ENCODE measurements at places on chromosomes 6 and 20.

GRCh38 chr6:81938014-81938856 is 185.8 kb upstream of the TENT5A start:
- no peak for DNase-seq

DNA sequence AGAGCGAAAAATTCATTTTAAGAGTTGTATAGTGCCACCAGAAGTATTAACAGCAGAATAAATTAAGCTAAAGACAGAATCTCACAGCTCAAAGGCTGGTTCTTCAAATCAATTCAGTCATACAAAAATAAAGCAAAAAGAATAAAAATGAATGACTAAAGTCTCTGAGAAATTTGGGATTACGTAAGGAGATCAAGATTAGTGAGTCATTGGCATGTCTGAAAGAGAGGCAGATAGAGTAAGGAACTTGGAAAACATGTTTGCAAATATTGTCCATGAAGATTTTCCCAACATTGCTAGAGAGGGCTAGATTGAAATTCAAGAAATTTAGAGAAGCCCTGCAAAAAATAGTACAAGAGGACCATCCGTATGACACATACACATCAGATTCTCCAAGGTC is 1413.9 kb upstream of the ADGRB3 start:
- DNase-seq, result no peak

DNA sequence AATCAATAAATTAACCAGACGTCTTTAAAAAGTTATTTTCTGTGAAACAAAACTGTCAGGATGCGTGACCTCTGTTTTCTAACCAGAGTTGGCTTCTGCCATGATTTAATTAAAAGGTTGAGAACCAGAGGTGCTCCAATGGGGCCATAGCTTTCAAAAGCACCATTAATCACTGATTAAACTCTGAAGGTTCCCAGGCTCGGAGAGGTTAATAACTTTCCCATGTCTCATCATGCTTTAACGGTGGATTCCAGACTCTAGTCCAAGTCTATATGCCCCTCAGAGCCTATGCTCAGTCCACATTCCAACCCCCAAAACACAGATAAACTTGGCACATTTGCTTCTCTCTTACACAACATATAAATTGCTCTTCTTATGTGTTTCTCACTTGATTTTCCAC is 95.5 kb downstream of the SNAP91 start:
- no peak for DNase-seq

- no peak for DNase-seq
These were observed 12.1 kb upstream of the MLN start for GRCh38 chr6:33815854-33816253.

DNA sequence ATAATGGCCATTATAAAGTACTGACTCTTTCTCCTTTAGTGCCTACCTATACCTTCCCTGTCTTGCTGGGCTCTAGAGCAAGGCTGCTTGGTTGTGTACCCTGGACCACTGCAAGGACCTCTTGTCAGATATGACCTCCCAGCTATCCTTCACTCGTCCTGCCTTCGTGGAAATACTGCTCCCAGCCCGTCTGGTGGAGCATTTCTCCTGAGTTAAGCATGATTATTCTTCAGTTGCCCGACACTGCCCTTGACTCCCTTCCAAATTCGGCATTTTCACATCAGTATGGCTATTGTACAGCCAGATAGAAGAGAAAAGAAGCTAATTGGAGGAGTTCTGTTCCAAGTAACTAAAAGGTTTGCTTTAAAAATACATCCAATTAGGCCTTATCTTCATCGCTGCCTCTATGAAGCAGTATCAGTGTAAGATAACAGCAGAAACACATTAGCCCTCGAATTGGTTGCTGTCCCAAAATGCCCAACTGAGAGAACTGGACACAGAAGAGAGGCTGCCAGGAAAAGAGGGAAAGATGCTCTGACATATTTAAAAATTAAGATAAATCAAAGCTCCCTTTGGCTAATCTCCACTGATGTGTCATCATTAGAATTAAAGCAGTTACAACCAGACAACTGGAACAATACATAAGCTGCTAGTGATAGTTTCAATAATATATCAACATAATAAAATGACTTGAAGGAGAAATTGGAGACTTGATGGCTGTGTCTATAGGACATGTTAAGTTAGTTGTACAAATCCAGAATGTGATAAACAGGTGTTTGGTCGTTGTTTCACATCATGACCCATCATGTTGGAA is 54.4 kb downstream of the OPRM1 start:
- no peak for DNase-seq

DNA sequence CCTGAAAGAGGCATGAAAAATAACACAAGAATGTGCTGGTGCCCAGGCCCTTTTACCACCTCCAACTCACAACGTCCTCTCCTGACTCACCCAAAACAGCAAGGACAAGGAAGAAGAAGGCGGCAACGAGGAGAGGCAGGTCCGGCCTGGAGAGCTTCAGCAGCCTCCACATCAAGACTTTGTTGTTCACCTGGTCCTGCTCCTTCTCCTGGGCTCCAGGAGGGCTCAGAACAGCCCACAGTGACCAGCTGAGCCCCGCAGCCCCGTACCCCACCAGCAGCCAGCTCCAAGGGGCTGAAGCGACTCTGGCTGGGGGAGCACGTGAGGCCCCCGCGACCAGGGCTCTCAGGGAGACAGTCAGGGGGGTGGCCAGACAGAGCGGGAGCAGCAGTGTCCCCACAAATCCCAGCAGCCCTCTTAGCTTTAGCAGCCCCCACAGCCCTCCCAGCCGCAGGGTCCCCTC is 857 bp downstream of the TAP2 start:
- no peak for DNase-seq

GRCh38 chr6:47741807-47742206 is 40.0 kb upstream of the OPN5 start:
- no peak for DNase-seq

- no peak for DNase-seq
These were observed 28.0 kb upstream of the MLIP start for GRCh38 chr6:54083287-54083686.

GRCh38 chr20:63963784-63964301 is 5.9 kb downstream of the ZNF512B start:
- DNase-seq, result no peak

GRCh38 chr6:153085239-153085638 is 45.8 kb downstream of the RGS17 start:
- no peak for DNase-seq

DNA sequence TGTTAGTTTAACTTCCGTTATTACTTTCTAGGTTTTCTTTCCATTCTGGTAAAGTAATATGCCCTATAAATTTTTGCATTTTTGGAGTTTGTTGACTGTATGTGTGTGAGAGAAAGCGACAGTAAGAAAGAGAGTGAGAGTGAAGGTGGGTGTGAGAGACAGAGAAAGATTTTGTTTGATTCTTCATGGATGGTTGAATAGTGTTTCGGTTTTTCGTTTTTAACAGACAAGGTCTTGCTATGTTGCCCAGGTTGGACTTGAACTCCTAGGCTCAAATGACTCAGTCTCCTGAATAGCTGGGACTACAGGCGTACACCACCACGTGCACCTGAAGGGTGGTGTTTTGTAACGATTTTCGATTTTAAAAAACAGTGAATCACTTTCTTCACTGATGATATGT is 329.1 kb upstream of the RUNX2 start:
- DNase-seq, result no peak

DNA sequence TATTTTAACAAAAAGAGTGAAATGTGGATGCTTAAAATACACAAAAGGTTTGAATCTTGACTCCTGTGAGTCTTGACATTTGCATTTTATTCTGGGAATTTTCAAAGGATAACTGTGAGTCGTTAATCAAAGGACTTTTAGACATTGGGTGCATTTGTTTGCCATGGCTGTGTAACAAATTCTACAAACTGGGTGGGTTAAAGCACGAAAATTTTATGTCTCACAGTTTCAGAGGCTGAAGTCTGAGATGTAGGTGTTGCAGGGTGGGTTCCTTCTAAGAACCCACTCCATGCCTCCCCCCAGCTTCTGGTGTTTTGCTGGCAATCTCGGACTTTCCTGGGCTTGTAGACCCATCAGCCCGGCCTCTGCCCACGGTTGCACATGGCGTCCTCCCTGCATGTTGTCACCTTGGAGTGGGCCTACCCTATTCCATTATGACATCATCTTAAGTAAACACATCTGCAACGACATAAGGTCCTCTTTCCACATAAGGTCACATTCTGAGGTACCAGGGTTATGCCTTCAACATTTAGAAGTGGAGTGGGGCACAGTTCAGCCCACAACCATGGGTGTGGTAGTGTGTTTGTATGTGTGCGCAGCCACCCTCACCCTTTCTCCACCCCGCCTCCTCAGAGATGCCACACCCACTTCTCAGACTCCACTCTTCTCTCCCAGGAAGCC is 113.1 kb downstream of the FOXA2 start:
- no peak for DNase-seq

GRCh38 chr6:5540370-5540769 is 279.1 kb downstream of the FARS2 start:
- no peak for DNase-seq

All from stimulated activated CD4-positive, alpha-beta T cell treated with anti-CD3 and anti-CD28 coated beads, Interleukin-1b, Interleukin-23, amount 100 ng/mL, for 48 hours (primary cell).